ENCODE measurements at places on chromosomes 6 and 20.

- DNase-seq, result no peak
Measured at GRCh38 chr6:157174731-157175130, 148.6 kb downstream of the TMEM242 start.

DNA sequence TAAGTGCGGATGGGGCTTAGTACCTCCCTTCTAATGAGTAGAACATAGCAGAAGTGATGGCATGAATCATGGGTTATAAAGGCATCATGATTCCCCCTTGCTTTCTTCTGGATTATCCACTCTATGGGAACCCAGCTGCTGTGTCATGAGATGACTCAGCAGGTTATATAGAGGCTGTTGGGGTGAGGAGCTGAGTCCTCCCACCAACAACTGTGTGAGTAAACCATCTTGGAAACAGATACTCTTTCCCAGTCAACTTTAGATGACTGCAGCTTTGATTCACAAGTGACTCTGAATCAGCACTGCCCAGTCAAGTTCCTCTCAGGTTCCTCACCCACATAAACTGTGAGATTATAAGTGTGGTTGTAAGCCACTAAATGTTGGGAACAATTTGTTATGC lies 46.3 kb downstream of the FAM83B start:
- DNase-seq, result no peak

DNA sequence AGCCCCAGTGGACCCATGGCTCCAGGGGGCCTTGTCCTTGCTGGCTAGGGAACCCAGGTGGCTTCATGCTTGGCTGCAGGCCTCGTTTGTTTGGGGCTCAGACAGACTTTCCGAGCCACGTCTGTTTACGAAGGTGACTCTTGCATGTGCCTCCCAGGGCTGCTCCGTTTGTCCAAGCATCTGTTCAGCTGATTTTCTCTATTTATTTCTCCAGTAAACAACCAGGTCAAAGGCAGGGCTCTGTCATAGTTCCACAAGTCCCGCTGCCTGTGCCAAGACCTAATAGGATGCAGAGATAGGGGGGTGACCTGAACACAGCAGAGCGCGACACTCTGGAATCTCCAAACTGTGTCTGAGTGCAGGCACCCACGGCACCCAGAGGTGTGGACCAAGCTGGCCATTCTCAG lies 12.8 kb upstream of the SPO11 start:
- DNase-seq, result no peak

- no peak for DNase-seq
Measured at GRCh38 chr6:69973763-69974162, 107.4 kb downstream of the COL19A1 start.

DNA sequence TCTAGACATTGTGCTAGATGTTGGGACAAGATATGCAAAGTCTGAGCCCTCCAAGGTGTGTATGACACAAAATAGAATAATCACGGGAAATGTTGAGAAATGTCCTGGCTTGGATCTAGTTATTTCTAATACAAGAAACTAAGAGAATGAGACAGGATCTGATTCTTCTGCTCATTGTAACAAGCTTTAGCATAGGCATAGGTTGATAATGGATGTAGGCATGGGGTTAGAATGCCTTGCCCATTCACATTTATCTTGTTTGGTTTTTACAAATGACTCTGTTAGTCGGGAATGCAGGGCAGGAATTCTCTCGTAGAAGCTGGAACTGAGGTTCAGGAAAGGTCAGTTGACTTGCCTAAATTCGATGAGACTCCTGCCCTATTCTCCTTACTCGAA lies 1.5 kb upstream of the SLC26A8 start:
- DNase-seq, result no peak

- peak; percentile 34 for DNase-seq
Measured at GRCh38 chr6:20805021-20805420, 270.8 kb downstream of the CDKAL1 start.

DNA sequence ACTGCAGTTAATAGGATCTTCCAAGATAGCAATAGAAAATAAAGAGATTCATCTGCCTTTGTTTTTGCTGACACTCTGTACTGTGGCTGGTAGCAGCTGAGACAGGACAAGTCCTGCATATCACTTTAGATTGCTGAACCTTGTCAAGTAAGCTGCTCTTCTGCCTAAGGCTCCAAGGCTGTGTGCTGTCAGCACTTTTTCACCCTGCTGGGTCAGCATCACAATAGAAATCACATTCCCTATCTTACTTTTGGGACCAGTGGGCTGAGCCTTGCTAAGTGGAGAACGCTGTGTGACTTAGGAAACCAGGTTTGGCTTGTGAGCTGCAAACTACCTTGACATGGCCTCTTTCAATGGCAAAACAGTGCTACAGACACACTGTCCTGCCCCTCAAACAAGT lies 263.9 kb downstream of the FRK start:
- no peak for DNase-seq

- DNase-seq, result no peak
Measured at GRCh38 chr6:144867761-144868160, 582.6 kb downstream of the UTRN start.

DNA sequence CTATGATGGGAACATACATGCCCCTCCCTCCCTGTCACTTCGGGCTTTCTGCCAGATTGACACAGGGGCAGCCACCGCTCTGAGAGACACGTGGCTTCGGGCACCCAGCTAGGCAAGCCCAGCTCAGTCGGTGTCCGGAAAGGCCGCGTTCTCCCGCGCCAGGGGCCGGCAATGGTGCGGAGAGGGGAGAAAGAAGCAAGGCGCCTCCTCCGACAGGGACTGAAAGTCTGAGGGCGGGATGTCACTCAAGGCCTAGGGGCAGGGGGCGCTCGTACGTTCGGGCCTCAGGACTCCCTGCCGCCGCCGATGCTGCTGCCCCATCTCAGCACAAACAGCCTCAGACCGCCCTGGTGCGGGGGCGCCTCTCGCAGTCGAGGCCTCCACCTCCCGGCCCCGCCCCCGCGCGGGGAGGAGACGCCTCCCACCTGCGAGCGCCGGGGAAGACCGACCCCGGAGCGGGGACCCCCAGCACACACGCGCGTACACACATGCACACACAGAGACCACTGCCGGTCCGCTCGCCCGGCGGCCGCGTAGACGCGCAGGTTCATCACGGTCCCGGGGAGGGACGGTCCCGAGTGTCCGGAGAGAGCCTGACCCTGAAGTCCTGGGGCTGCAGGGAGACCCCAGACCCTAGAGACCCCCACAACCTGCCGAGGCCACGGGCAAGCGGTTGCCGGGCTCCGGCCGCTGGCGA lies 1.9 kb downstream of the GRM4 start:
- DNase-seq, result peak; percentile 42

GRCh38 chr6:25229671-25230321 lies 49.4 kb upstream of the CARMIL1 start:
- DNase-seq, result no peak

DNA sequence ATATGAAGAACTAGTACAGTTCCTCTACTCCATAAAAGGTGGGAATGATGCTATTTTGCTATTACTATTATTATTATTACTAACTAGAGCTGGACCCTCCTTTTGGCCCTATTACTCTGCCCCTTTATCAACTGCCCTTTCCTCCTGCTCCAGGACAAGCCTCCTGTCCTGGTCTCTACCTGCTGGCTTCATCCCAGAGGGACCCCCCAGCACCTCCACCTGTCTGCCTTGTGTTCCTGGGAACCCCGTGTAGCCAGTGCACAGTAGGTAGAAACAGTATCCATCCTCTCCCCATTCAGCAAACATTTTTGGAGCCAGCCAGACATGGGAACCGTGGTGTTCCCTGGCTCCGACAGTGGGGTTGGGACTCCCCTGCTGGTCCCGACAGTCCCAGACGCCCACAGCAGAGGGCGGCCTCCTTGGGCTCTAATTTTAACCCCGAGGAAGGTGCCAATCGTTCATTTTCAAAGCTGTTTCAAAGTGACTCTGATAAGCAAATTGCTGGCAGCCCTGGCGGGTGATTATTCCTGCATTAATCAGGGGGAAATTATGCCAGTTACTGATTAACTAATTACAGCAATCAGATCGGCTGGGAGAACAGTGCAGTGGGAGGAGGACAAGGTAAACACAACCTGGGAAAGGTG lies 44.2 kb upstream of the MDGA1 start:
- no peak for DNase-seq

DNA sequence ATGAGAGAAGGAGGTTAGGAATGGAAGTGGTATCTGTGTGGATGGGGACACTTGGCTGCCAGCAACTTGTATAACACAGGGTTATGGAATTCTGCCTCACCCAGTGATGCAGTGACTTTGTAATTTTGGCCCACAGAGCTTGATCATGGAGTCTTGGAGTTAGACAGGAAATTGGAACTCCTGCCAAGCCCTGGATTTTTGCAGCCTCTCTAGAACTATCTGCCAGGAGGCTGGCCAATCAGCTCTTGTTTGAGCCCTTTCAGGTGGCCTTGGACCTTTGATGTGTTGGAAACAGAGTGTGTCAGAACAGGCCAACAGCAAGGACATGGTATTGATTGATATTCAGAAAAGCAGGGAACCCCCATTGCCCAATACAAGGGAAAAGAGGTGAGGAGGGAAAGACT lies 157.7 kb upstream of the GGTLC1 start:
- DNase-seq, result no peak

- DNase-seq, result peak; percentile 25
Measured at GRCh38 chr20:18019068-18019467, 38.6 kb downstream of the OVOL2 start.

DNA sequence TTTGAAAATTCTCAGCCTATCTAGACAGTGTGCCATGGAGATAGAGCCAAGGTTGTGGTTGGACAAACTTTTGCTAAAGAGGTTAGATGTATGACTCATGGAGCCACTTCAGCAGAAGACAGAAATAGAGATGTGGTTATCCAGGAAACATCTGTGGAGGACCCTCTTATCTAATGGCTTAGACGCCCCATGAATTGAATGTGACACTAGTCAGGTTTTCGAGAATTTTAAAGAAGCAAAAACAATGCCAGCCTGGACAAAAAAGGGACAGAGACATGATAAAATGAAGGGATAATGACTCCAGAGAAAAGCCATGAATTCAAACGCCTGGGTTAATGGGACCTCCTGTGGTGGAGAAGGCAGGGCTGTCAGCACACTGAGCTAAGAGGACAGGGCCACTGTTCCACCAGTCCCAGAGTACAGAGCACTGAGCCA lies 280.5 kb downstream of the CLVS2 start:
- no peak for DNase-seq

GRCh38 chr20:58239216-58239615 lies 10.8 kb upstream of the ANKRD60 start:
- DNase-seq, result no peak

DNA sequence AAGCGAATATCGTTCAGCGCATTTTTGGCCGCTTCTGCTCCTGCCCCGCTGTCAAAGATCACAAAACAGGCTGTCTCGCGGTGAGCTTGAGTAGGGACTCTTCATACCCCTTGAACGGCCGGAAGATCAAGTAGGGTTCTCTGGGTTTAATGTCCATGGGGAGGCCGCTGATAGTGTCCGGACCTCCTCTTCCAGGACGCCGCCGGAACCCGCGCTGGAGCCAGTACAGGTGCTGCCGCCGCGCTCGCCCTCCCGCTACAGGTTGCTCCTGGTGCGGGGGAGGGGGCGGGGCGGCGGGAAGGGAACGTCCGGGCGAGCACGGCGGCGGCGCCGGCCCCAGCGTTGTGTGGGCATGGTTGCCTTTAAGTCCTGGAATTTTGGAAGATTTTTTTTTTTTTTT lies 67.4 kb downstream of the KHDC1L start:
- no peak for DNase-seq

- DNase-seq, result peak; percentile 89
Measured at GRCh38 chr6:13794184-13794583, 20.2 kb downstream of the MCUR1 start.

- DNase-seq, result no peak
Measured at GRCh38 chr20:60453388-60454246, 495.4 kb downstream of the CDH26 start.

DNA sequence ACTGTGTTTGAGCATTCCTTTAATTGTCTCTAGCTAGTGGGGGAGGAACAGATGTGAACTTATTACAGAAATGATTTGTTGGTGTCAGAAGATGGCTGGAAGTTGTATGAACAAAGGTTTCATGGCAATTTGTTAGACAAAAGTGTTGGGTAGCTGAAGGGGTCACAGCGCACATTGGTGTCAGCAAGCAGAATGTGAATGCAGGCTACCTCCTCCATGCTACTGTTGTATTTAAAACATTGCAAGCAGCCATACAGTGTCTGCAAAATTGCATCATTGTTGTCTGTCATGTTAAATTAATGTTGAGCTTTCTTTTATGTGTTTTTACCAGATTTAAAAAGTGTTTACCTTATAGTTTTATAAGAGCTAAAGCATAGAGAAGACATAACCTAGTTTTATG lies 6.2 kb downstream of the LRRC1 start:
- DNase-seq, result no peak

DNA sequence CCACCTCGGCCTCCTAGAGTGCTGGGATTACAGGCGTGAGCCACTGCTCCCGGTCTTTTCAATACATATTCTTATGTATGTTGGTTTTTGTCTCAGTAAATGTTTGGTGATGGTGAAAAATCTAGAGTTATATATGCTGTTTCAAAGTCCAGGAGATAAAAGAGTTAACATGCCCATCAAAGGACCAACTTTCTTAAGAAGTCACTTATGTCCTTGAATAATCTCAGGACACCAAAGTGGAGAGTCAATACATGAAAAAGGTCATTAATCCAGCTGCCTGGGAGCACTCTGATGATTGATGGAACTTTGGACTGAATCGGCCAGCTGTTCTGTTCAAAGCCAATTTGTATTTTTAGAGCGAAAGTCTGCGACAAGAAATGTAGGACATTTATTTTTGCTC lies 59.8 kb upstream of the HDAC2 start:
- DNase-seq, result no peak

- no peak for DNase-seq
Measured at GRCh38 chr6:107202876-107203468, 87.7 kb upstream of the BEND3 start.

All from activated CD4-positive, alpha-beta T cell treated with anti-CD3 and anti-CD28 coated beads, Interleukin-2, amount 50 U/mL, for 16 hours (primary cell).